ENCODE measurements at places on chromosomes 1 and 21. TPM values are rescaled to one million over a fixed set of nuclear protein-coding genes. Genes with fewer than 3 reads are reported as not detected.

DNA sequence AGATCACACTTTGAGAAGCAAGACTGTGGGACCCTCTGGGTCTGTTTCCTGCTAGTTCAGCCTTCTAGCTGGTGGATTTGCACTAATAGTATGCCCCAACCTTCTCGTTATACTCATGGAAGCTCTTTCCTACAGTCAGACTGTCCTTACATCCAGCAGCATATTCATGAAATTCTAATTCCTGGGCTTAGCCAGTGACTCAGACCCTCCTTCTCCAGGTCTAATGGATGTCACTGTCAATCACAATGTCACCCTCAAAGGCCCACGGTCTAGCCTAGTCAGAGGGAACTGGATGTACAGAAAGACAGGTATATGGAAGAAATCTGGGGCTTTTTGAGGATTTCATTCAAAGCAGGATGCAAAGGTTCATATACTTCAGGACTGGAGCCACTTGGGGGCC lies 72.4 kb downstream of the KCNJ15 start:
- no peak for DNase-seq

Gene OR2T27
- total RNA-seq, result not detected

DNA sequence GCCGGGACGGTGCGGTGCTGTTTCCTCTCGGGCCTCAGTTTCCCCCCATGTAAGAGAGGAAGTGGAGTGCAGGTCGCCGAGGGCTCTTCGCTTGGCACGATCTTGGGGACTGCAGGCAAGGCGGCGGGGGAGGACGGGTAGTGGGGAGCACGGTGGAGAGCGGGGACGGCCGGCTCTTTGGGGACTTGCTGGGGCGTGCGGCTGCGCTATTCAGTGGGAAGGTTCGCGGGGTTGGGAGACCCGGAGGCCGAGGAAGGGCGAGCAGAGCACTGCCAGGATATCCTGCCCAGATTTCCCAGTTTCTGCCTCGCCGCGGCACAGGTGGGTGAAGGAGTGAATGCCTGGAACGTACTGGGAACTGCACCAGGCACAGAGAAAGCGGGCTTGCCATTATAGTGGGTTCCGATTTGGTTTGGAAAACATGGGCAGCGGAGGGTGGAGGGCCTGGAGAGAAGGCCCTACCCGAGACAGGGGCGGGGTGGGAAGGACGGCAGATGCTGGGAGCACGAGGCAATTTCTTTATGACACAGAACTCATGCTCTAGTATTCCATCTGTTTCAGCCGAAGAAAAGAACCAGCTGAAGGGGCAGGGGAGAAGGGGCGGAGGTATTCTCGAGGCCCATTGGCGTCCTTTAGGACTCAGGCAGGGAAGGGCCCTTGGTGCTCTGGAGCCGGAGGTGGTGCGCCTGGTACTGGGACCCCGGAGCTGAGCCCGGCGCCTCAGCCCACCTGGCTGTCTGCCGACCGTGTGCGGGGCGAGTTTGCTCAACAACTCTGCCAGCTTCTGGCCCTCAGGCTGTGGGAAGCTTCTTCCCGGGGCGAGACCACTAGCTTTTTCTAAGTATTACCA lies 960 bp downstream of the PCSK9 start:
- peak; percentile 22 for DNase-seq

- no peak for DNase-seq
Measured at GRCh38 chr1:62306065-62306464, 13.2 kb downstream of the KANK4 start.

GRCh38 chr1:200893411-200893901 lies 1.2 kb upstream of the INAVA start:
- DNase-seq, result no peak

GRCh38 chr1:224767031-224767430 lies 150.9 kb downstream of the CNIH3 start:
- DNase-seq, result no peak

DNA sequence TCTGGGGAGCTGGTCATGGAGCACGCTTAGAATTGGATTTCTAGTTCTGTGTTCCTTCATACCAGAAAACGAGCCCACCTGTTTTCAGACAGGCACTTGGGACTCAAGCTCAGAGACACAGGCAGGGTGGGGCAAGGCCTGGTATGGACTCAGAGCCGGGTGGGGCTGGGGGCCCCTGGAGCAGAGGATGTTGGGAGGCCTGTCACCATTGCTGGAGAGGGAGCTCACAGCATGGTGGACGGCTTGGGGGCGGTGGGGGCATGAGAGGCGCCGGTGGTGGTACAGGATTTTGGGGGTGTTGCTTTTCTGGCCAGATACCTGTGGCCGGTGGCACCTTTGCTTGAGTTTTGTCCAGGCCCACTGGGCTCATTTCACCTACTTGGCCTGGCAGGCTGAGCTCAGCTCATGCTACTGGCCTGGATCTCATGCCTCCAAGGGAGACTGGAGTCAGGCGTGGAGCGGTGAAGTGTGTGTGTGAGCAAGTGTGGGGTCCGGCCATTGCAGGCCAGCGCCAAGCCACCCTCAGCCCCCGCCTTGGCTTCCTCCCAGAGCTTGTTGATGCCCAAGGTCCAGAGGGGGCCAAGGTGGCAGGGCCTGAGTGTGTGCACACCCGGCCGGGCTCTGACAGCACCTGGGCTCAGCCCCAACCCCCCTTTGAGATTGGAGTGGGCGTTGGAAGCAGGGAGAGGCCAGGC lies 8.7 kb downstream of the SLX9 start:
- DNase-seq, result no peak

- peak; percentile 71 for DNase-seq
Measured at GRCh38 chr1:112904071-112904830, 51.7 kb downstream of the SLC16A1 start.

- no peak for DNase-seq
Measured at GRCh38 chr1:112548547-112548946, 39.8 kb downstream of the WNT2B start.

Data from A673 (cell line).